NCI-H146 (cell line): ENCODE measurements at places on chromosomes 11 and 22.

GRCh38 chr11:110870816-110871522 lies 158.7 kb upstream of the ARHGAP20 start:
- DNase-seq = no peak

- DNase-seq = no peak
Measured at GRCh38 chr11:62391642-62392425, 27.0 kb upstream of the SCGB1A1 start.

DNA sequence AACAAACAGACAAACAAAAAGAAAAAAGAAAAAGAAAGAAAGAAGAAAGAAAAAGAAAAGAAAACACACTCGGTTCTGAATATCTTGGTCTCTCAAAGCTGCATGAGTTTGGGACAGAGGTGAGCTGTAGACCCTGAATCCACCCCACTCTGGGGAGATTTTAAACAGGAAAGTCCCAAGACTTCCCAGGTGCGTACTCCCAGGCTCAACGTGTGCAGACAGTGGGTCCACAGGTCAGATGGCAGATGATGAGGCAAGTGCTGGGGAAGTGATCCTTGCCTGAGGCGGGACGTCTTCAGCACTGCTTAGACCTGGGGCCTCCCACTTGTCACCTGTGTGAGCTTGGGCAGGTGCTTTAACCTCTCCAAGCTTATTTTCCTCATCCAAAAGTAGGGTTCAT lies 9.3 kb downstream of the CREB3L1 start:
- DNase-seq = no peak

- no peak for DNase-seq
Measured at GRCh38 chr22:47448231-47449223, 686.1 kb downstream of the TBC1D22A start.

GRCh38 chr22:42039271-42039670 lies 31.3 kb downstream of the NAGA start:
- DNase-seq = no peak

DNA sequence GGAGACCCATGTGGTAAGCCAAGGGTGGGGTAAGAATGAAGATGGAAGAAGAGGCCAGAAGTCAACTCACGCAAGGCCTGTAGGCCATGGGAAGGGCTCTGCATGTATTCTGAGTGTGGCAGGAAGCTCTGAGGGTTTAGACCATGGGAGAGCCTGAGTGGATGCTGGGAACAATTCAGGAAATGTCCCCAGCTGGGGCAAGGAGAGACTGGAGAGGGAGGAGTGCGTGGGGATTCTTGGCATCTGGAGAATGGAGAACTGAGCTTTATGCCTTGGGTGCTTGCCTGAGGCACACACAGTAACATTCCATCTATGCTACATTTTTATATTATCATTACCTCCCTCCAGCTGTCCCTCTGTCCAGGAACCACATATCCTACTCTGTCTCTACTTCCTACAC lies 50.4 kb upstream of the CD82 start:
- DNase-seq = no peak

DNA sequence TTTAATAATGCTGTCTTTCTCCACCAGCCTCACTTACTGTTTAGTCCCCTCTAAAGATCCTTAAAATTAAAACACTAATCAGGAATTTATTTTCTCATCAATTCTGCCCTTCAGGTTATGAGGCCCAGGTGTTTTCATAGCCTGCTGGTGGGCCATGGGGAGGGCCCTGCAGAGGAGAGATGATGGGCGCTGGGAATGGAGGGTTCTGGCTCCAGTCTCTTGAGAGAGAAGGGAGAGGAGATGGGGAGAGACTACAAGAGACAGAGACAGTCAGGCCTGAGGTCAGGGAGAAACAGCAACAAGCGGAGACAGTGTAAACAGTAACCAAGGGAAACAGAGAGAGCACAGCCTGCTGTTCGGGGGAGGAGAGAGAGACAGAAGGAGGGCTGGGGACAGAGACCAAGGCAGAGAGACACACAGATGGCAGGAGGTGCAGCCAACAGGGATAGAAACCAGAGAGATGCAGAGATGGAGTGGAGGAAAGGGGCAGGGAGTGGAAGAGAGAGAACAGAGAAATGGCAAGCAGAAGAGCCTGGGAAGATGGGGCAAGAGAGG lies 187.3 kb upstream of the SYT13 start:
- no peak for DNase-seq

- peak; percentile 50 for DNase-seq
Measured at GRCh38 chr22:42292732-42293520, 22.5 kb upstream of the TCF20 start.

DNA sequence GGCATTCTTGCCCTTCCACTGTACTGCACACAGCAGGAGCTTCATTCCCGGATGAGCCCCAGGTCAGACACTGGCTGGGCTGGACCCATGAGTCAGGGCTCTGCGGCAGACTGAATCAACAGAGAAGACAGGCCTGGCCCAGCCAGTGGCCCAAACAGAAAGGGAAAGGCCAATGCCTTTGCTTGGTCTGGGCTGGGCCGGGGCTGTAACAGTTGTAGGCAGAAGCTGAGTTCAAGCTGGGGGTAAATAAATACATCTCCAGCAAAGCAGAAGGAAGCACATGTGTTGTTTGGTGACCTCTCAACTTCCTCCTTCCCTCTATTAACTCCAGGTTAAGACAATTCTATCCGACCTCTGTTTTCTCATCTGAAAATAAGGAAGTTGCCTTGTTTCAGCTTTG lies 1.8 kb upstream of the SMIM35 start:
- DNase-seq = no peak

GRCh38 chr11:104005234-104005855 lies 31.1 kb upstream of the DDI1 start:
- DNase-seq = no peak

DNA sequence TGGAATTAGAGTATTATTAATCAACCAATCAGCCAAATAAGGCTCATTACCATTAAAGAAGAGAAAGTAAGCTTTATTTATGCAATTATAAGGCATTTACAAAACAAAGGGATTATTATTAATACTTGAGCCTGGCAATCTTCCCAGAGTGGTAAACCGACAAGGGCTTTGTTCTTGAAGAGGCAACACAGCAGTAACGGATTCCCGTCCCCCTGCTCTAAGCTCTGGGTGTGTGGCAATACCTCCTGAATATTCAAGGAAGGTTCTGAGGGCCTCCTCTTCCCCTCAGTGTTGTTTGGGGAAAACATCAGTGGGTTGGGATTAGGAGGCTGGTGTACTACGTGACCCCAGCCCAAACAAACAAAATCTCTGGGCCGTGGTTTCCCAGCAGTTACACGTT lies 176.5 kb downstream of the TENM4 start:
- no peak for DNase-seq

DNA sequence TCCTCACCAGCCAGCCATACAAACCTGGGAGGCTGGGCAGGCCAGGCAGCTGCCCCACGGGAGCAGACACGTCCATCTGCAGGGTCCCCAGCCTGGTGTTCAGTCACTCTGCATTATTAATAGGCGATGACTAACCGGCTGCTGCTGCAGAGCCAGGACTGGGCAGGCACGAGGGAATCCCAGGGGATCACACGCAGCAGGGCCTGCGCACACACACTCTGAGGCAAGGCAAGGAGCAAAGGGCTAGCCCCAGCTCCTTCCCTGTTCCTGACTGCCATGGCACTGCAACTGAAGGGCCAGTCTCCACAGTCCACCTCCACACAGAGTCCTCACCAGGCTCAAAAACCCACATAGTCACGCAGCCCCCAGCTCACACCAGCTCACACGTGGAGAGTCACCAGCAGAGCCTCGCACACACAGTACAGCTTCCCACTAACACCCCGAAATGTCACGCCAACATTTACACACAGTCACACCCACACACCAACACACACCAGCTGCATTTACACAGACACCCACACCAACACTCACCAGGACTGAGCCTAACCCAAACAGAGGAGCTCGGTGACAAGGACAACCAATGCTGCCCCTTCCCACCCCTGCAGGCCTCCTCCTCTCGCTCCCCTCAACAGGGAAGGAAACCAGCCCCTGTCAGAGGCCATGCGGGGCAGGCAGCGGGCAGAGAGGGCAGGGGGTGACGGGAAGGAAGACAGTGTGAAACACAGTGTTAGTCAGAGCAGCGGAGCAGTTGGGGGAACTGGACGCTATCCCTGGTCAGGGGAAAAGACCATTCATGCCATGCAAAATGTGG lies 47.3 kb downstream of the NRXN2 start:
- DNase-seq = peak; percentile 5

- no peak for DNase-seq
Measured at GRCh38 chr22:23874871-23875270, 17.2 kb downstream of the SLC2A11 start.

GRCh38 chr11:88536616-88537265 lies 199.2 kb upstream of the CTSC start:
- DNase-seq = no peak

GRCh38 chr22:48152164-48152775 lies 1389.8 kb downstream of the TBC1D22A start:
- no peak for DNase-seq

GRCh38 chr11:85914425-85914824 lies 59.2 kb downstream of the CCDC83 start:
- DNase-seq = no peak

DNA sequence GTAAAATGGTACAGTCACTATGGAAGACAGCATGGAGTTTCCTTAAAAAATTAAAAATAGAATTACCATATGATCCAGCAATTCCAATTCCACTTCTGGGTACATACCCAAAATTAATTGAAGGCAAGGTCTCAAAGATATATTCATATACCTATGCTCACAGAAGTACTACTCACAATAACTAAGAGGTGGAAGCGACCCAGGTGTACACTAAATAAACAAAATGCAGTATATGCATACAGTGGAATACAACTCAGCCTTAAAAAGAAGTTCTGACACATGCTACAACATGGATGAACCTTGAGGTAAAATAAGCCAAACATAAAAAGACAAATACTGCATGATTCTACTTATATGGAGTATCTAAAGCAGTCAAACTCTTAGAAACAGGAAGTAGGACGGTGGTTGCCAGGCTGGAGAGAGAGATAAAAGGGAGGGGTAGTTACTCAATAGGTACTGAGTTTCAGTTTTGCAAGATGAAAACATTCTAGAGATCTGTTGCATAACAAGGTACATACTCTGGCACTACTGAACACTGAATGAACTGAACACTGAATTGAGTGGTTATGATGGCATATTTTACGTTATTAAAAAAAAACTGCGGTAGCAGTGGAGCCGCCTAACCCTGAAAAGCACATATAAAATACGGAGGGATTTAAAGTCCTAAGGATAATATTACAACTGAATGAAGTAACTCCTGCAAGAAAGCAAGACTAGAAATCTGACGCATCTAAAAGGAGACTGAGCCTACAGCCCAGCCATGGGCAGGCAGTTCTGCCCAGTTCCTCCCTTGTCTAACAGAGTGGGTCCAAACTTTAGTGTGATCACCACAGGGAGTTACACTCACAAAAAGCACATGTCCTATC lies 12.8 kb downstream of the DGCR2 start:
- DNase-seq = no peak

GRCh38 chr11:24794064-24794463 lies 297.2 kb downstream of the LUZP2 start:
- no peak for DNase-seq

- DNase-seq = no peak
Measured at GRCh38 chr11:96288915-96289314, 54.1 kb downstream of the MAML2 start.

GRCh38 chr11:33701302-33702230 lies 940 bp upstream of the C11orf91 start:
- DNase-seq = no peak

- no peak for DNase-seq
Measured at GRCh38 chr11:44596525-44597276, 31.2 kb downstream of the CD82 start.

DNA sequence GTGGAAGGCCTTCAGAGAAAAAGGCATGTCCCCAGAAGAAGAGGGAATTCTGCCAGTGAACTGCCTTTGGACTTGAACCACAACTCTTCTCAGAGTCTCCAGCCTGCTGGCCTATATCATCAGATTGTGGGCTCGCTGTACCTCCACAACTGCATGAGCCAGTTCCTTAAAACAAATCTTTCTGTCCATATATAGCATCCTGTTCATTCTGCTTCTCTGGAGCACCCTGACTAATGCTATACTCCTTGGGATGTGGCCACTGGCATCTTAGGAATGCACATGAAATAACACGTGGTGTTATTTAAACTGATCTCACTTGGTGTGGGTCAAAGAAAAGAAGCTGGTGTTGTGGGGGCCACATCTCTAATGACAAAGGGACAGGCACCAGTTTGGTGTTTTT lies 58.3 kb upstream of the VSTM5 start:
- DNase-seq = no peak

- DNase-seq = peak; percentile 72
Measured at GRCh38 chr11:59669611-59670009, 773 bp upstream of the PATL1 start.

GRCh38 chr11:46253258-46254132 lies 24.0 kb upstream of the CREB3L1 start:
- no peak for DNase-seq

DNA sequence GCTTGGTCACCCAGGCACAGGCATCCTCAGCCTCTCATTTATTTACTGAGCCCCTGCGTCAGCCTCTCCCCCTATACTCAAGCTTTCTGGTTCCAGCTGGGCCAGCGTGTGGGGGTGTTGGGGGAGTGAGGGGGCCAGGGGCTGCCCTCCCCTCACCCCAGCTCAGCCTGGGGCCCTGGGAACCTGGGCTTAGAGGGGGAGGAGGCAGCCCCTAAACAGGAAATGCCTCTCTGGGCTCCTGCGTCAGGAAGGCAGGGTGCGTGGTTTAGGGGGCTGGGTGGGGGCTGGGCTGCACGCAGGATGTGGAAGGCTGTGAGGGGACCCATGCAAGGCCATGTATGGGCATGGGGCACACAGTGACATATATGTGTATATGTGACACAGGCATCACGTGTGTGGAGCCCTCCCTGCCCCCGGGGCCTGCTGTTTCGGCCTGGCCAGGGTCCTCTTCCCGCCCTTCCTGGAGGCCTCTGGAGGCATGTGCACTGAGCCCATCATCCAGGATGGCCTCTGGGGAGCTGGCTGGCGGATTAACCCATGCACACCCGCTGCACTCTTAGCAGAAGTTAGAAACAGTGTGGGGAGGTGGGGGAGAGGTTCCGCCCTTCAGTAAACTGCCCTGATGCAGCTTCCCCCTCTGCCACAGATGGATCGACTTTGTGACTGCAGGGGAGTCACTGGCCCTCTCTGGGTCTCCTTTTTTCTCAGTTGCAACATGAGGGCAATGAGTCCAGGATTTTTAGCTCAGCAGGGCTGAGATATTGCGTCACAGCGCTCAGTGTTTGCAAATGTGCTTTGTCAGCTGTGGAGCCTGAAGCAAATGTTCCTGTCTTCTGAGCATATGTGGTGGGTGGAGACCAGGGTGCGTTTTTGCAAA lies 1.1 kb upstream of the CD248 start:
- DNase-seq = no peak
